ENCODE measurements at places on chromosomes 1 and 21.

GRCh38 chr1:212539737-212540430, 68.7 kb upstream of the ATF3 start:
- DNase-seq = no peak

DNA sequence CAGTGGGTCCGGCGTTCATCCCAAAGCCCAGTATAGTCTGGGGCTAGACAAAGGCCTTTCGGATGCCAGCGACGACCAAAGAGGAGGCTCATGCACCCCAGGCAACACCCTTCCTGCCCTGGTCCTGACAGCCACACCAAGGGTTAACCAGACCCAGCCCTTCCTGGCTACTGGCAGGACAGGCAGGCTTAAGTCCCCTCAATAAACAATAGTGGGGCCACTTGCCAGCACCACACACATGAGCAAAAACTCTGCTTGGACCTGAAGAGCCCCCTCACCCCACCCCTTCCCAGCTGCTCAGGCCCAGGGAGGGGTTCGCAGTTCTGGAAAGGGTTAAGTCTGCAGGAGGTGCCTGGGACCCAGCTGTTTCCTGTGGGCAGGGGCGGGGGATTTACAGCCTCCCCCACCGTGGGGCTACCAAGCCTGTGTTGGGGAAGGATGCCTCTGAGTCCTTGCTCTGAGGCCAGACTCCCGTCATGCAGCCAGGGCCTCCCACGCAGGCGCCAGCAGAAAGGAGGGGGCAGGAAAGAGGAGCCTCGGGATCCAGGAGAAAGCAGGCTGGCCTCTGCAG, 18.2 kb downstream of the PHLDA3 start:
- peak; percentile 73 for DNase-seq

- no peak for DNase-seq
Measured at GRCh38 chr1:241808265-241808664, 39.7 kb upstream of the EXO1 start.

- peak; percentile 19 for DNase-seq
Measured at GRCh38 chr1:27366411-27367159, at the start of gene MAP3K6. Gene MAP3K6, minus strand, starts transcription at chr1:27366961. Its CDS starts 364 bp downstream, at chr1:27366597.

DNA sequence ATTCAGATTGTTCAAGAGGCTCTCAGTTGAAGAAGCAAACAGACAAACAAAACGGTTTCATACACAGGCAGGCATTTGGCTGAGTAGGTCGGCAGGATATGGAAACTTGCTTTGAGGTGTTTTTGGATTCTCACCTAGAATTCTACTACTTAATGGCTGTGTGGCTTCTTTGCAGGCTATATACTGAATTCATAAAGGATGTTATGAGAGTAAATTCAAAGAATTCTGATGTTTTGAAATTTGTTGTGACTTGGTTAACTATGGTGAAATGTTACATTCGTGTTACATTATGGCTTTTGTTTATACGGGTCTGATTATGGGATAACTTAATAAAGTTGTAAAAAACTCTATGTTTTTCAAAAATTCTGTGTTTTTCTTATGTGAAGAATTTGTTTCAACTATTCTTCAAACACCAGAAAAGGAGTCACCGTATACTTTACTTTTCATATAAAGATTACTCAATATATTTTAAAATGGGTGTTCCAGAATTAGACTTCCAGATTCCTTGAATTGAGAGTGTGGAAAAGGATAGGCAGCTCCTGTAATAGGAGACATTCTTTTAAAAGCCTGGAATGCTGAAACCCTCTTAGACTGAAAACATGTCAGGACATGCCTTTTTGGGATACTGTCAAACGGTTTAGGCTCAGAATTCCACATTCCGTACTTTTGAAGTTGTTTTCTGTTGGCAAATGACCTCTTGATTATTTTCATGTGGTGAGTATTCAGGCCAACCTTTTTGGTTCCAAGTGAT, 8.2 kb upstream of the IRF2BP2 start:
- no peak for DNase-seq

DNA sequence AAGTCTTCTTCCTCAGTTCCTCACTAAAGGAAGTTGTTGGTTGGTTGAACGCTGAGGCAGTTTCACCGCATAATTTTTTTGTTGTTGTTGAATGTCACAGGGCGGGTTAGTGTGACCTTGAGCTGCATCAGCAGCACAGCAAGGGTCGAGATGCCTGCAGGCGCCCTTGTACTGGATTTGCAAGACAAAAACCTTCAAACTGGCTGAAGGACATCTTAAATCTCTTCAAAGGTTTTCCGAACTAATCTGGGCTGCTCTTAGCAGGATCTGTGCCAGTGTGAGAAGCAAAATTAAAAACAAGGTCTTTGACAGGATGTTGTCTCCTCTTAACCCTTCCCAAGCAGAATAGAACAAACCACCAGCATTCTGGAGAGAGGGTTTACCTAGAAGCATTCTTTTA, 59.4 kb downstream of the NRIP1 start:
- no peak for DNase-seq

- no peak for DNase-seq
Measured at GRCh38 chr21:45322960-45323461, 35.3 kb upstream of the POFUT2 start.

- DNase-seq = no peak
Measured at GRCh38 chr21:21279193-21279901, 281.1 kb downstream of the NCAM2 start.

GRCh38 chr1:203153989-203154821, 21.4 kb downstream of the MYBPH start:
- no peak for DNase-seq

GRCh38 chr1:67973051-67973450, 77.4 kb downstream of the DIRAS3 start:
- no peak for DNase-seq

DNA sequence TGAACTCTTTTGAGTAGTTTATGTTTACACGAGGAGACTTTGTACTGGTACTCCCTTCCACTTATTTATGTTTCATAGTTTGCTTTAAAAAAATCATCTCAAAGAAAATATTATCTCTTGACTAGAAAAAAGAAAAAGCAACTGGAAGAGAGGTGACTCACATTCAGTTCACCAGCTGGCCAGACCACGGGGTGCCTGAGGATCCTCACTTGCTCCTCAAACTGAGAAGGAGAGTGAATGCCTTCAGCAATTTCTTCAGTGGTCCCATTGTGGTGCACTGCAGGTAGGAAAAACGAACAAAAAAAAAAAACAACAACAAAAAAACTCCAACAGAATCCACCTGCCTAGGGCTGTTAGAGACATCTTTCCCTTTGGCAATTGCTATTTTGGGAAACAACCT, 102.9 kb downstream of the PTPRC start:
- no peak for DNase-seq

DNA sequence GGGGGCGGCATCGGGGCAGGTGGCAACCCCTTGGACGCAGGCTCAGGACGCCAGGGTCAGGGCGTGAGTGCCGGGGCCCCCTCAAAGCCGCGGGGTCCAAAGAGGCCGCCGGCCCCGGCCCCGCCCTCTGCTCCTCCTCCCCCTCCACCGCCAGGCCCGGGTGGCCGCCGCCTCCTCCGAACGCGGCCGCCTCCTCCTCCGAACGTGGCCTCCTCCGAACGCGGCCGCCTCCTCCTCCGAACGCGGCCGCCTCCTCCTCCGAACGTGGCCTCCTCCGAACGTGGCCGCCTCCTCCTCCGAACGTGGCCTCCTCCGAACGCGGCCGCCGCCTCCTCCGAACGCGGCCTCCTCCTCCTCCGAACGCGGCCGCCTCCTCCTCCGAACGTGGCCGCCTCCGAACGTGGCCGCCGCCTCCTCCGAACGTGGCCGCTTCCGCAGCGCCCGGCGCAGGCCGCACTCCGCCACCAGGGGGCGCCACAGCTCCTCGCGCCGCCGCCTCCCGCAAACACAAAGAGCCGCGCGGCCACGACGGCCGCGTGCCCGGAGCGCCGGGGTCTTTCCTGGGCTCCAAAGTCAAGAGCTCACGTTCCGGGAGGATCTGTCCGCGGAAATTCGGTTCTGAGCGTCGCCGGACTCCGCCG, 19.3 kb upstream of the SAMD11 start:
- peak; percentile 95 for DNase-seq

DNA sequence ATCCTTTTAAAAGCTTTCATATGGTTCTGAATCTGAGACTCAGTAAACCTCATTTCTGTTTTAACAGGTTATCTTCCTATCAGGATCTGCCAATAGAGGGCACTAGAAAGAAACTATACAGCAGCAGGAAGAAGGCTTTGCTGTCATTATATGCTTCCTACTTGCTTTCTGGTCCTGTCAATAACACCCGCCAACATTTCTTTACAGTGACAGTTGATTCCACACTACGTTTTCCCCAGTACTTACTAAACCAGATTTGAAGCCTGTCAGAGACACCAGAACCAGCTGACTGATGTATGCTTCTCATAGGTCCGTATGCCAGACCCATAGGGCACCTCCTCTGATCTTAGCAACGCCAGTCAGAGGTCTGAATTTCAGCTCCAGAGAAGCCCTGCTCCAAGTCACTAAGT, 341.0 kb upstream of the NEGR1 start:
- DNase-seq = peak; percentile 49

- DNase-seq = no peak
Measured at GRCh38 chr1:167186771-167187170, 33.9 kb upstream of the POU2F1 start.

GRCh38 chr1:202263628-202264027, 70.0 kb downstream of the LGR6 start:
- no peak for DNase-seq

DNA sequence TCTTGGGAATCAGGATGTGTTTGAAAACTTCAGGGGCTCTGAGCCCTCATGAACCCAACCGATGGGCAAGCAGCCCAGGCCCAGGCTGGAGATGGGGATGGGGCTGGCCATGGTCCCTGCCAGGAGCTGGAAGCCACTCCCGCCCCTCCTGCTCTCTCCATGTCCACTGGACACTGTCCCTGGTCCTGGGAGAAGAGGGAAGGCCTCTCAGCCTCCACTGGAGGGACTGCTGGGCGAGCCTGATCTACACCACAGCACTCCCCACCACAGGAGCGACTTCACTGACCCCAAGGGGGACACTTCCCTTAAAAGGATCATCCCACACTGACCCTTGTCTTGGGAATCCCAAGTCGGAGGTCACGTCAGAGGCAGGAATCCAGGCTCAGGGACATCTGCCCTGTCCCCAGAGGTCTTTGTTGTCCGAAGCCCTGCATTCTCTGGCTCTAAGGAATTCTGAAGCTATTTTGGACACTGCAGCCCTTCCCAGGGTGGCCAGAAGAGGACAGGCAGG, 16.9 kb upstream of the COL18A1 start:
- no peak for DNase-seq

DNA sequence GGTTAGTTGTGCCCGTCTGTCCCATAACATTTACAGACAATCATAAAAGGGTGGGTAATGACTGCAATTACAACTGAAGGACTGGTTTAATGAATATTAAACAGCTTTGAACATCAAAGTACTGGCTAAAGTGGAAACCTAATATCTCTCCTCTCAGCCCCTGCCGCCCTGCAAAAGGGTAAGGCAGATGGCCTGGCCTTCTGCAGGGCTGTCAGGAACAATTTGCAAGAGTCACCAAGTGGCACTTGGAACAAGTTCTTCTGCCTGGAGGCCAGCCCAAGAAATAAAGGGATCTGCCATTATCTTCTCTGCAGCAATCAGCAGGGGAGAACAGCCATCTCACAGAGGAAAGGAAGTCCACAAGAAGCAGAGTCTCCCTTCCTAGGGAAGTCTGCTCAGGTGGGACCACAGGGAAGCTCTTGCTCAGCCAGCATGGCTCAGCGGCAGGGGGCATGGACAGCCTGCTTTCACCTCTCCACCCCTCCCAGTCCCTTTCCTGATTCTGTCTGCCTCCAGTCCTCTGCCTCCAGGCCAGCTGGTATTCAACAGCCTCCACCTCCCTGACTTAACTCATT, 96.1 kb downstream of the TRABD2B start:
- DNase-seq = no peak

DNA sequence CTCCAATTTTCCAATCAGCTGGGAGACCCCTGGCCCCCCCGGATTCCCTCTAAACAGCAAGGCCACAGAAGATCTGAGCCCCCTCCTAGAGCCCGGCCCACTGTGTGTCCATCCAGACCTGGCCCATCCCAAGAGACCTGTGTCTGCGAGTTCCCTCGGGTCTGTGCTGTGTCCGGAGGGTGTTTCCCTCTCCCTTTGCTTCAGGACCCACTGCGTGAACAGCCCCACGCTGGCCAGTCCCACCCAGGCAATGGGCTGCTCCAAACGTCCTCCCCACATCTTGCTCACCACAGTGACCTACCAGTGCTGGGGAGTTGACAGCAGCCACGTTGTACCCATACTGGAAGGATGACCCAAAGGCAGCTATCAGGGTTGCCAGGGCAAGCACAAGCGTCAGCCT, 11.6 kb downstream of the SLC2A5 start:
- no peak for DNase-seq

GRCh38 chr1:206890125-206891060, 6.8 kb upstream of the IL24 start:
- no peak for DNase-seq

DNA sequence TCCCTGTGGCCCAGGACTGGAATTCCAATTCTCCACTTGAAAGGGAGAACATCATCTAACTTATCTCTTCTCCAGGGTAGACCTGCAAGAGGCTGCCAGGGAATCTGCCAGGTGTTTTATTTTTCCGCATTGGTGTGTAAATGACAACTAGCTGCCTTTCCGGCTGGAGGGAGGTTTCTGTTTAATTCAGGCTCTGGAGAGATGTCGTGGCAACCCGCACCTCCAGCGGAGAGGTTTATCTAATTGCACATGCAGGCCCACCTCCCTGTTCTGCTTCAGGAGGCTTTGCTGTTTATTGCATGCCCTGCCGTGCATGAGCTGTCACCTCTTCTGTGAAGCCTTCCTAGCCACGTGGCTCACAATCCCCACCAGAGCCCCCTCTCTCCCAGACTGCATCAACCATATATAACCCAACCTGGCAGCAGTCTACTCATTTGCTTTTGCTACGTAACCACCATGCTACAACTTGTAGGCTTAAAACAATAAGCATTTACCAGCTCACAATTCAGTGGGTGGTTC, 151.6 kb downstream of the C1orf94 start:
- DNase-seq = no peak

DNA sequence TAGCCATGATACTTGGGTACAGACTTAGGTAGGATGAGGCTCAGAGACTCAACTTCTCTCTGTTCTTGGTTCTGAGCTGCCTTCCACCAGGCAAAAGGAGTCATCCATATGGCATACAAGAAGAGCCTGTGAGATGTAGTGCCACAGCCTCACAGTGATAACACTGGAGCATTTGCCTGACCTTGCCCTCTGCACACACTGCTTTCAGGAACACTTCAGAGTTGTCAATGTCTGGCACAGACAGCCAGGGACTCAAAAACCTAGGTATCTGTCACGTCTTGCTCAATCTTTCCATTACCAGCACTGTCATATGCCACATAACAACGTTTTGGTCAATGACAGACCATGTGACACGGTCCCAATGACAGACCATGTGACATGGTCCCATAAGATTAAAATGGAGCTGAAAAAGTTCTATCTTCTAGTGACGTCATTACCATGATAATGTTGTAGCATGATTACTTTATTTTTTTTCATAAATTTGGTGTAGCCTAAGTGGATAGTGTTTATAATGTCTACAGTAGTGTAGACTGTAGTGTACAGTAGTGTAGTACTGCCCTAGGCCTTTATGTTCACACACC, 199.9 kb upstream of the CTTNBP2NL start:
- no peak for DNase-seq
